ENCODE measurements at places on chromosomes 12 and 14.

GRCh38 chr12:5442251-5443006 is 10.5 kb downstream of the NTF3 start:
- DNase-seq, result no peak

GRCh38 chr12:16962889-16963288 is 356.9 kb upstream of the LMO3 start:
- DNase-seq, result no peak

DNA sequence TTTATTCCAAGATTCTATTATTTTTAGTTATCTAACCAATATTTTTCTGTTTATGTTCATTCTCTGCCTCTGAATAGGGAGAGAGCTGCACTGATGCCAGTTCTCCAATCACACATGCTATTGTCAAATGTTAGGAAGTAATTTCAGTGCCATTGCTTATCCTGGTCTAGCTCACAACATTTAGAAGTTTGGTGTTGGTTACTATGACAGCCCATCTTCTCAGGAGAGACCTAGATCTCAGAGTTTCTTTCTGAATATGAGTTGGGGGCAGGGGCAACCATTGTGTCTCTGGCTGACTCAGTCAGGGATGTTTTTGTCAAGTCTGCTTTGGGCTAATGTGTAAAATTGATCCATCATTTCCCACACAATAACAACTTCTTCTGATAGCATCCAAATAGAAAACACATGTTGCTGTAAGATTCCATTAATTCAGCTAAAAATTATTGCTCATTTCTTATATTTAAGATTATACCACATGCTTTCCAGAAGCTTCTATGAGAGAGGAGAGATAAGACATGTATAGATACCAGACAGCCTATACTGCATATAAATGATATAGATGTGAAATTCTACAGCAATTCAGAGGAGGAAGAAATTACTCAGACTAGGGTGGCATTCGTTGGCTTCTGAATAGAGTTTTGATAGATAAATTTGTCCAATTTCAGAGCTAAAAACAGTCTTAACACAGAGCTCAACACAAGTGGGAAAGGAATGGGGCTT is 64.8 kb downstream of the DACT1 start:
- DNase-seq, result no peak

GRCh38 chr12:53217051-53217930 is 10.2 kb upstream of the ITGB7 start:
- no peak for DNase-seq

DNA sequence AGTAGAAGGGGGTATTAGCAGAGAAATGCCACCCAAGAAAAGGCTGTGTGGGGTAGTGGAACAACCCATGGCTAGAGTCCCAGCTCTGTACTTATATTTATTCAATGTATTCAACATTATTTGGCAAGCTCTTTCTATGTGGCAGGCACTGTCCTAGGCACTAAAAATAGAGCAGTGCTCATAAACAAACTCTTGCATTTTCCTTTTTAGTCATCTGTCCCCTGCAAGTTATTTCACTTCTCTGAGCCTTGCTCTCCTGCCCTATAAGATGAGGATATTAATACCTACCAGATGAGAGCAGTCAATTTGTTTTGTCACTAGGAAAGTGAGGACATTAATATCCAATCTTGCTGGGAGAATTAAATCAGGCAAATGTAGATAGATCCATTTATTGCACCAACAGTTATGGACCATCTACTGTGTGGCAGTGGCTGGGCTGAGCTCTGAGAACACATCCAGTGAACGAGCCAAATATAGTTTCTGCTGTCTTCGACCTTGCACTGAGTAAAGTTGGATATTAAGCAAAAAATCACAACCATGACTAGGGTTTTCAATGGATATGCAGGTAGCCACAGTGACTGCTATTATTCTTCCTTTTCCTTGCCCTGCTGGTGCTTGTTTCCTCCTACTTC is 314.3 kb upstream of the TBX3 start:
- no peak for DNase-seq

DNA sequence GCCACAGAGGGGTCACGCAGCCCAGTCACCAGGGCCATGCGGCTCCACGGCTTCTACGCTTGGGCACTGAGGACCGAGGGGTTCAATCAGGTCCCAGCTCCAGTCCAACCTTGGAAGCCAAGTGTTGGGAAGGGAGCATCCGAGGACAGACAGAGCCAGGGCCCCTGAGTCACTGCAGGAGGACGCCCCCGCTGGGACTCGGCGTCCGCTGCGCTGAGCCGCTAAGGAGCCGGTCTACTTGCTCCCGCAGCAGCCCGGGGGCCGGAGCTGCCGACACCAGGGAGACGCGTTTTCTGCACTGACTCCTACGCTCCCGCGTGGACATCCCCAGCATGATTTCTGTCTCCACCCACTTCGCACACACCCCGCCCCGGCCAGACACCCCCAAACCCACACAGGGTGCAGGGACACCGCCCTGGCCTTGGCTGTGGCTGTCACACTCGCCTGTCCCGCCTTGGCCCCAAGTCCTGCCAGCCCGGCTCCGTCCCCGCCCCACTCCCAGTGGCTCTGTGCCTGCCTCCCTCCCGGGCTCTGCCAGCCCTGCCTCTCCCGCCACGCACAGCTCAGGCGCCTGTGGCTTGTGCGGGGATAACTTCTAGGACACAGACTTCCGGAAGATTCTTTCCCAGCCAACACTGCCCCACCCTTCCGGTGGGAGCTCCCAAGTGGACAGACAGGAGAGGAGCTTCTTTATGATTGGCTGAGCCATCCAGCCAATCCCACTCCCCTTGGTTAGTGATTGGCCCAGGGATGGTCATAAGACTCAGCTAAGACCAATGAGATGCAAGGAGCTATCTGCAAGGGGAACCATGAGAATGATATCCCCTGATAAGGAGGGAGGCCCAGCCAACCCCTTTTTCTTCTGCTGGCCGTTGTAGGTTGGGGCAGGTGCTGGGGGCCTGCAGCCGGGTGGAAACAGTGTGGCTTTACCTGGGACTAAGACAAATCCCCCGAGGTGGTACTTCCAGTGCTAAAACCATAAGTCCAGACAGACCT is 118.9 kb upstream of the SFSWAP start:
- DNase-seq, result no peak

DNA sequence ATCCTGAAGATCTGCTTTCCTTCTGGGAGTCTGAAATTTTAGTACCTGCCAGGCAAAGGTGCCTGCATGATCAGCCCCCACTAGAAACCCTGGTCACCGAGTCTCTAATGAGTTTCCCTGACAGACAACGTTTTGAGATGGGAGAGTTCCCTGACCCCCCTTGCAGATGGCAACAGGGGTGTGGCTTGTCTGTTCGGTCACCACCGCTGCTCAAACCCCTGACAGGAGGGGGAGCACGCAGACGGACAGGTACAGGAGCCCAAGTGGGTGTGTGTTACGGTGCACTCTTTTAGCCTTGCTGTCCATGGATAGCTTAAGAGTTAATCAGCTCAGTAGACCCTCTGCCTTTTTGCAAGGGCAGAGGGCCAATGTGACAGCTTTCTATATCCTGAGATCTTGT is 19.3 kb upstream of the CDKN3 start:
- no peak for DNase-seq

GRCh38 chr14:39755269-39755878 is 323.1 kb upstream of the FBXO33 start:
- no peak for DNase-seq

- DNase-seq, result no peak
Observed at GRCh38 chr14:58297412-58297761, 968 bp upstream of the ARID4A start.

- no peak for DNase-seq
Observed at GRCh38 chr12:110135806-110136205, 11.6 kb downstream of the IFT81 start.

DNA sequence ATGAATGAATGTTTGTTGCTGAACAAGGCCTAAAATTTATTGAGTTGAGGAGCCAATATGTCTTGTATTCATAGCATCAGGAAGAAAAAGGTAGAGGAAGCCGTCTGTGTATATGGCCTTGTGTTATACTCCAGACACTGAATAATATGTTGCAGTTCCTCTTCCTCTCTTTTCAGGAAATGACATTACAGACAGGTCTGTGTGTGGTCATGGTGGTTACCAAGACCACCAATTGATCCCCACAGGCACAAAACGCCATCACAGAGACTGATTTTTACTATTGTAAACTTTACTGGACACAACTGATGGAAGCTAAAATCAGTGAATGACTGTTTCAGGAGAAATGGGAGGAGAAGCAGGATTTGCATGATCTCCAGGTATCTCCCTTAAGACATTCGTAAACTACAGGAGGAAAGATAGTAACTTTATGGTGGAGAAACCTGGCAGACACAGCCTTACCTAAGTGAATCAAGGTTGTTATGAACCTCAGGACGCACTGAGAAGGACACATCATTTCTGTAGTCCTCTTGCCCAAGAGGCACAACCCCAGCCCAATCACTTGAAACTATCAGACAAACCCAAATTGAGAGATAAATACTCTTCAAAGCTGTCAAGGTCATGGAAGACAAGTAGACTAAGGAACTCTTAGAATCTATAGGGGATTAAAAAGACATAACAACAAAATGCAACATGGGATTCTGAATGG is 334.1 kb upstream of the RGS6 start:
- no peak for DNase-seq

GRCh38 chr12:93146263-93146939 is 217.3 kb upstream of the EEA1 start:
- no peak for DNase-seq

DNA sequence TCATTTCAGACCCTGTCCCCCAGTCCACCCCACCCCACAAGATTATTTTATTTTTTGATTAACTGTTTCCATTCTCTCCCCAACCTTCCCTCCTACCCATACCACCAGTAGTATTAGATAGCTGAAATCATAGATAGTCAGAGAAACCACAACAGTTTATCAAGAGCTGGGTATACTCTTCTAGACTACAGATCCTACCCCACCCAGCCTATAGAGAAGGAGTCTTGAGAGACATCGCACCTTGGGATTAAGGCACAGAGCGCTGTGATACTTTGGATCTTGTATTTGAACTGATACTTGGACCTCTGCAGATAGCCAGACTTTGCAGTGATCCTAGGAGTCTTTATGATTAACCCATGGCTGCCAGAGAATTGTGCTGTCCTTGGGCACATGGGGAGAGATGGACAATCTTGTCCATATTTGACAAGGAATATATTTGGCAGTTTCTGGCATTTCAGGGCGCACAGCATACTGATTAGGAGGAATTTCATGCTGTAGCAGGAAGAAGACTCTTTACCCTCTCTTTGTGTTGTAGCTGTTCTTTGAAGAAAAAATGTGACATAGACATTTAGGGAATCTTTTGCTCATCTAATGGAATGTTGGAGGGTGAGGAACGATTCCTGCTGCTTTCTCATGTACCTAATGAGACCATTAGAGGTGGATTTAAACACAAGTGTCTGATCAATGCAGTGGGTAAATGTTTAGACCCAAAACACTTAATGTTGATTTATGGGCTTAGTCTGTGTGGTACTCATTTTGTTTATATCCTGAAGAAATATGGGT is 982 bp downstream of the RBMS2 start:
- DNase-seq, result no peak

DNA sequence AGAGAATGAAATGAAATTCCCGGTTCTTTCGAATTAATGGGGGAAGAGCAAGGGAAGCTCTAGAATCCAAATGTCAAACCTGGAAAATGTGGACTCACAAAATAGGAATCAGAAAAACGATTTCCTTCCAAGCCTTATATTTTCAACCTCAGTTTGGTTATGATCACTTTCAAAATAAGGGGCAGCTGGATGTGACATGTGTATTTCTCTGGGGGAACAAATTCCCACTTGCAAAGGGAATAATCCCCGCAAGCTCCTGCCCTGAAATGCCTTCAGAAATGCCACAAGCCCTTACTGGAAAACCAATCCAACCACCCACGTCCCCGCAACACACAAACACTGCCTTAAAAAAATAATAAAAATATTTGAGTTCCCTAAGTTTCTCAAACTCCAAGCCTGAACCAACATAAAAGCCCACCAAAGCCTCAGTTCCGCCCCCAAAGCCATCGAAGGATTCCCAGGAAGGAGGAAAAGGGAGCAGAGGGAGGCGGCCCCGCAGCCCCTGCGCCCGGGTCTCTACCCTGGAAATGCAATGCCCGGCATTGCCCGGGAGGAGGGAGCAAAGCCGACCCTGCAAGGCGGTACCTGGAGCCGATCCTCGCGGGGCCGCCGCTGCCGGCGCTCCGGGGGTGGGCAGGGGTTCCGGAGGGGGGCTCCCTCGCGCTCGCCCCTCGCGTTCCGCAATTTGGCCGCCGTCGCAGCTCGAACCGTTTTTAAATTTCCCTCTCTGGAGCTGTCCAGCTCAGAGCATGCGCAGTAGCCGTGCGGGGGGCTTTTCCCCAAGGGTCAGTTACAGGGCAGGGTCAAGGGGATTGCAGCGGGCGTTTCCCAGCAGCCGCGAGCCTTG is at the start of gene FOXN4:
Gene FOXN4 (minus strand): TSS at position 751 of the 847 bp plus-strand sequence. CDS start 963 bp downstream, outside the sequence.
- DNase-seq, result no peak

DNA sequence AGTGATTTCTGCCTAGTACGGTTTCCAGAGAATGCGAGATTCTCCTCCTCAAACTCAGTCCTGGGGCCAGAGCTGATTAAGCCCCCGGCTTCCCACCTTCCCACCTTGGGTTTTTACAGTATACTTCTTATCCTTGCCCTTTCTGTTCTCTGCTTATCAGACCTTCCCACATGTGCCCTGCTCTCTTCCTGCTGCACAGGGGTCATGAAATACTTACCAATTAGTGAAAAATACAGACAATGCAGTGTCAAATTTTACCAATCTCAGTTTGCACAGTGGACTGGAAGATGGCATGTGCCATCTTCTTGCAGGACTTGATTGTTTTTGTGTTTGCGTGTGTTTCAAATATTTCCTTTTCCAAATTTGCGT is 14.7 kb downstream of the SUSD6 start:
- no peak for DNase-seq

DNA sequence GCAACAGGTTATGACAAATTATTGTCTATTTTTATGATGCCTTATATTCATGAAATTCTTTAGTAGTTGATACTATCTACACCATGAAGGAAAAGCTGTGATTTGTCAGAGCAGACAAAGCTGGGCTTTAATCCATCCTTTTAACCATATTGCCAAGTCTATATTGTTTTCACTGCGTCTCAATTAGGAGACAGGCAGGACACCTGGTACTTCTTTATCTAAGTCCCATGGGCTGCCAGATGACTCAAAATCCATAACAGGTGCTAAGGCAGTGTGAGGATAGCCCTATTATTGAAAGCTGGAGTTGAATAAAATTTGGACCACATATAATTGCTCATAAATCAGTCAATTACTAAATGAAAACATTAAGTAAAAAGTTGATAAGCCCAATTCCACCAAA is 22.6 kb downstream of the INSM2 start:
- DNase-seq, result no peak

DNA sequence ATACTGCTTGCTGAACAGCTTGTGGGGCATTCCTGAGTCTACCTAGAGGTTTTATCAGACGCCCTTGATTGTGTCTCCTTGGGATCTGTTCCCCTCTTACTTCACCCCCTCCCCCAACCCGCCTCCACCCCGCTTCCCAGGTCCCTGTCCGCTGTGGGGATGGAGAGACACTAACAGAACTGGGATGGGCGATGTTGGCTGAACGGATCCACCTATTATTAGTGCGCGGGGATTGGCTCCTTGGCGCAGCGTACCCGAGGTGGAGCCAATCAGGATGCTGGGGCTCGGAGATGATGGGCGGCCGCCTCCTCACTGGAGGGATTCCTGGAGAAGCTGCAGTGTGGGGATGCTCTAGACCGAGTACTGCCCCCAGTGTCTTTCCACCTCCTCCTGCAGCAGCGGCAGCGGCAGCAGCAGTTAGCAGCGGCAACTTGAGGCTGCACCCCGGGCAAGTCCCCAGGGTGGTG is at the start of gene SYT1:
Gene SYT1 (plus strand): TSS at position 372 of the 467 bp plus-strand sequence.
- peak; percentile 54 for DNase-seq

Measured in BJ (cell line).